ENCODE measurements at places on chromosomes 5 and 9.
A peak's percentile ranks its signal among the peaks of the same experiment; 100 is the strongest.

DNA sequence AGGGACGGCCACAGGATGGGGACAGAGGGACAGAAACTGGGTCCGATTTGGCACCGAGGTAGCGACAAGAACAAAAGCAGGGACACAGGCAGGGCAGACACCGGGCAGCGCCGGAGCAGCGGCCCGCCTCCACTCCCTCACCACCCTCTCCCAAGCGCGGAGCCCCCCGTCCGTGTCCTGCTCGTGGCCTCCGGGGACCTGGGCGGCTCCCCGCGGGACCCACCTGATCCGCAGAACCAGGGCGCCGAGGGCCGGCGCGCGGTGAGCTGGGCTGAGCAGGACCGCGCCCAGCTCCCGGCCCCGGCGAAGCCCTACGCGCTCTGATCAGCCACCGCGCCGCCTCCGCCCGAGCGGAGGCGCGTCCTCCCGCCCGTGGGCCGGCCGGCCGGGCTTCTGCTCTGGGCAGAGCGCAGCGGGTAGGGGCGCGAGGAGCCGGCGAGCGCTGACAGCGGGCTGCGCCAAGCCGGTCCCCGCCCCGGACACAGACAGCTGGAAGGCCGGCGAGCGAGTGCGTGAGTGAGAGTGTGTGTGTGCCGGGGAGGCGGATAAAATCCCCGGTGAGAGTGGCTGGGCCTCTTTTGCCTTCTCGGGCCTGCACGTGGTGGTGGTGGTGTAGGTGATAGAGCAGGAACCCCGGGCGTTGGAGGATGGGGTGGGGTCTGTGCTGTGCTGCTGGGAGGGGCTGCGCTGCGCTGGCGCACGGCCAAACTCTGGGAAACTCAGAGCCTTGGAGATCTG, at the start of gene GGTA1:
Gene GGTA1 (minus strand): TSS at position 418 of the 738 bp plus-strand sequence. CDS start 31,922 bp downstream, outside the sequence.
- peak; percentile 84 for DNase-seq

DNA sequence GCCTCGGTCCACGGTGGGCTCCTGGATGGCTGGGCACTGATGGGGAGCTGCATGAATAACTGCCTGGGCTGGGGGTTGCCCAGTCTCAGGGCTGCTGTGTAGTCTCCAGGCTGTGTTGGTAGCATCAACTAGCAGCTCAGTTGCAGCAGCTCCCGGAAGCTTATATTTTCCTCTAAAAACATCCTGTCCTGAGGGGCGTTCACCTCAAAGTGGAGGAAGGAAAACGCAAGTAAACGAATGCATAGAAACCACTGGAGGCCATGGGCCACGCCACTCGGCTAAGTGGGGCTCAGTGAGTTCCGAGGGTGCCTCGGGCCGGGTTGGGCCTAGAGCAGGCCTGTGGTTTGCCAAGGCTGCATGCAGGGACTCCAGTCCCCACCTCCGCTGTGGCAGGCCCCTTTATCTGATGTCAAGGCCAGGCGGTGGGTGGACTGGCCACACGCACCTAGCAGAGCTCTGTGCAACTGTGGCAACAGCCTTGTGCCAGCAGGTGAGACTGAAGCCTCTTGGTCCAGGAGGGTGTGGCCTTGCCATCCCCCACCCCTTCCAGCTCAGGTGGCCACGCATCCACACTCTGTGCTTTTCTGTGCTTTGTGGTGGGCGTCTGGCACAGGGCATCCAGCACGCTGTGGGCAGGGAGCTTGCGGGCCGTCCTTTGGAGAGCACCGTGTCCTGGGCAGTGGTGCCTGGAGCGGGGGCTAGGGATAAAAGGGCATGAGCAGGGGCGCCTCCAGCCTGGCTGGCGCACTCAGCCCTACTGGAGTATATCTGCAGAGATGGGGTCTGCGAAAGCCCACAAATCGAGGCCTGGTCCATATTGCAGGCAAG, 15.1 kb downstream of the TCF7 start:
- no peak for DNase-seq

- no peak for DNase-seq
Observed at GRCh38 chr9:36728651-36729520, 156.2 kb downstream of the MELK start.

DNA sequence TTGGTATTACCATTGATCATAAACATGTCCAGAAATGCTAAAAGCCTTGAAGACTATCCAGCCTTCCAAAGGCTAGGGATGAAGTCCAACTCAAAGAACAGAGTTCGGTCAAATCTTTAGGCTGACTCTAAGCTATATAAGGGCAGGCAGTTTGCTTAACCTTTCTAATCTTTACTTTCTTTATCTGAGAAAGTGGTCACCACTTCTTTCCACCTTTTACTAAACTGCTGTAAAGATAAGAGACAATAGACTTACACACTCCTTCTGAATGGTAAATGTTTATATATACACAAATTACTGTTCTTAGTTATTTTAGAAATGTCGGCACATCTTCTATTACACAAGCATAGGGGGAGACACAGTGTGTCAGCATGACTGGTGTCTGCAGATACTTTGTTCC, 100.4 kb downstream of the NREP start:
- no peak for DNase-seq

DNA sequence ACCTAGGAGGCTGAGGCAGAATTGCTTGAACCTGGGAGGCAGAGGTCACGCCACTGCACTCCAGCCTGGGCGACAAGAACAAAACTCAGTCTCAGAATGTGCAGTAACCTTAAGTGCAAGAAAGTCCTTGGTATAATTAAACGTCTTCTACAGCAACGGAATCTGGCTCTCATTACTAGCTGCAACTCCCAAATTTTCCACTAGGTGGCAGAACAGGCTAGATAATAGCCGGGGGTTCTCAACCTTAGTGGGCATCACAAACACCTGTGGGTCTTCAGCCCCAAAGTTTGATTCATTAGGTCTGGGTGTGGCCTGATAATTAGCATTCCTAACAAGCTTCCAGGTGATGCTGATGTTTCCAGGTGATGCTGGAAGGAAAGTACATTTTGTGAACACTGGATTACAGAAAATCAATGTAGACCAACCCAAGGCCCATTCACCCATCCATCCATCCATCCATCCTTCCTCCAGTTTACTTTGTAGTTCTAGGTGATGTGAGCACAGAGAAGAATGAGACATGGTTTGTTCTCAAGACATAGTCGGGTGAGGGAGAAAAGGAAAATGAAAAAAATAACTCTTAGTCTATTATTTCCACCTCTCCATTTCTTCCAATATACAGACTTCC, 37.3 kb downstream of the FBXW2 start:
- DNase-seq = peak; percentile 56

GRCh38 chr9:24413651-24414050, 132.0 kb downstream of the IZUMO3 start:
- no peak for DNase-seq

DNA sequence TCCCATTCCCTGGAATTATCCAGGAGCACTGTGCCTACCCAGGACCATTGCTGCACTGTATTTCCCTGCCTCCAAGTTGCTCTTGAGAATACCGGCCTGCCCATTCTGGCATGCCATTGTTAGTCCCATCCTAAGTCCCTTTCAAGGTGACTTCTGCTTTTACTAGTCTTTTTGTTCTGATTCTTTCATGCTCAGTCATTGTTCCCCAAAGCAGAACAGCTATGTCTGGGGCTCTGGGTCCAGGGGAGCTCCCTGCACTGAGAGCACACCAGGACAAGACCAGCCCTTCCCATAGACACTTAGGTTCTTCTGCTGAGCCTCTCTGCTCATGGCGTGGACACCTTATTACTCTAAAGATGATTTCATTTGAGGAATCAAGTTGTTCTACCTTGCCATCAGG, 388.9 kb upstream of the KLF4 start:
- DNase-seq = no peak

- no peak for DNase-seq
Observed at GRCh38 chr9:336039-336438, 121.4 kb downstream of the DOCK8 start.

DNA sequence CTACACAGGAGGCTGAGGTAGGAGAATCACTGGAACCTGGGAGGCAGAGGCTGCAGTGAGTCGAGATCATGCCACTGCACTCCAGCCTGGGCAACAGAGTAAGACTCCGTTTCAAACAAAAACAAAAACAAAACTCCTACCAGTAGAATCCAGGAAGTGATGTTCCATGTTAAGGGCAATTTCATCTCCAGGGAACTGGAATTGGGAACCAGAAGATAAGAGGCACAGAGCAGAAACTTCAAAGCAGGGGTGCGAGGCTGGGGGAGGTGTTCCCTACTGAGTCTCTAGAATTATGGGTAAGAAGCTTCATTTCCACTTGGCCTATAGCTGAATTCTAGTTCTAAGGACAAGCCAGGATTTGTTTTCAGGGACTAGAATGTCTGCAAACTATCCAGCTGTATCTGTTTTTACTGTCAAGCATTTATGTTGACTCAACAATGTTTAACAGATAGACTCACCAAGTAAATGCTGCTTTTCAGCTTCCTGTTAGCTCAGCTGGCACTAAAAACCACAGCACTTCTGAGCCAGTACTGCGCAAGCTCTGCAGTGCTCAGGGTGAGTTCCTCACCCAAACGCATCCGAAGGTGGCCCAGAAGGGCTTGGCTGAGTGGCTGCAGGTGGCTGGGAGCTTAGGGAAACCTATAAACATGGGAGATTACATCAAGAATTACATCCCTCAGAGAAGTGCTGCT, 320.1 kb downstream of the MTRR start:
- DNase-seq = no peak

- no peak for DNase-seq
Observed at GRCh38 chr5:76175821-76176403, 92.7 kb downstream of the SV2C start.

DNA sequence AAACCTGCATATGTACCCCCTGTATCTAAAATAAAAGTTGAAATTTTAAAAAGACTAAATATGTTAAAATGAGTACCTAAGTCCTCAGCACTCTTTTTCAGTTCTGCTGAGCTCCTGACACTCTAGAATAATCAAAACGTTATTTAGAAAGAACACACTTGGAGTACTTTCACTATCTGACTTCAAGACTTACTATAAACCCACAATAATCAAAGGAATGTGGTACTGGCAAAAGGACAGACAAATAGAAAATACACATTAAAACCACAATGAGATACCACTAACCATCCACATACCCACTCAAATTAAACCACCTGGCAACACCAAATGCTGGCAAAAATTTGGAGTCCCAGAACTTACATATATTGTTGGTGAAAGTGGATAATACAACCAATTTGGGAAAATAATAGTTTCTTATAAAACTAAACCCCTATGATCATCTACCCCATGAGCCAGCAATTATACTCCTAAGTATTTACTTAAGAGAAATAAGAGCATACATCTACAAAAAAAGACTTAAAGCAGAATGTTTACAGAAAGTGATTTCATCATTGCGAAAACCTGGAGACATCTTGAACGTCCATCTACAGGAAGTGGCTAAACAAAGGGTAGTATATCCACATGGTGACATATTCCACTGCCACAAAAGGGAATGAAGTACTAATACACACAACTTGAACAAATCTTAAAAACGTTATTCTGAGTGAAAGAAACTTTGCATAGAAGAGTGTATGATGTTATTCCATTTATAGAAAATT, 12.8 kb upstream of the PRSS3 start:
- no peak for DNase-seq

DNA sequence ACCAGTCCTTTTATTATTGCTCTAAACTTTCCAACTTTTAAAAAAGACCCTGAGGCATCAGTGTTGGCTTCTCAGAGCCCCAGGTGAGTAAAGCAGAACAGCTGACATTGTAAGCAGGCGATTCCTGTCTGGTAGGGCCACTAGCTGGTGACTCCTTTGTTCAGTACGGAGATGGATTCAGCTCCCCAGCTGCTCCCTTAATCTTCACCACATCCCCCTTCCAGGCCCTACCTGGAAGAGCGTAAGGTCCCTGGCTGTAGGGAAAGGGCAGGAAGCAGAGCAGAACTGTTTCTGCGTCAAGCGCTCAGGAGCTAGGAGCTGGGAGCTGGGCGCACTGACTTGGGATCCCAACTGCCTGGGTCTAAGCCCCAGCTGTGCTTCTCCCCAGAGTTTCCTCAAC, 203.7 kb upstream of the TAS2R1 start:
- DNase-seq = no peak

GRCh38 chr9:16514131-16514530, 356.3 kb downstream of the BNC2 start:
- no peak for DNase-seq

GRCh38 chr9:81636255-81636599, 53.1 kb downstream of the TLE1 start:
- no peak for DNase-seq

- DNase-seq = no peak
Observed at GRCh38 chr5:176606032-176606431, 3.9 kb downstream of the GPRIN1 start.

DNA sequence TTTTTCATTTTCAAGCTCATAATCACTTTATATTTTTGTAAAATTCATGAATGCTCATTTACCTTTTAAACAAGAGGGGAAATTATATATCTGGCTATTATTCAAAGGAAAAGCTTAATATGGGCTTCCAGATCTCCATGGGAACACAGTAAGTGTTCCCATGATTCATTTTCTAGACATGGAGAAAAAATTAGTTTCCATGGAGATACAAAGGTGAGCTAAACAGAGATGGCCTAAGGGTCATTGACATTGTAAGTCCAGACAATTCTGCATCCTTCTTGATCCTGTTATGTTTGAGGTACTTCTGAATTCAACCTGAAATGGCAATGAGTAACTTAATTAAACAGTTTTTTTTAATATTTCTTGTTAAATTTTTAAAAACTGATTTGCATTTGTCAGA, 341.4 kb upstream of the PRR16 start:
- DNase-seq = no peak

- DNase-seq = no peak
Observed at GRCh38 chr5:169667896-169668674, 31.0 kb downstream of the DOCK2 start.

DNA sequence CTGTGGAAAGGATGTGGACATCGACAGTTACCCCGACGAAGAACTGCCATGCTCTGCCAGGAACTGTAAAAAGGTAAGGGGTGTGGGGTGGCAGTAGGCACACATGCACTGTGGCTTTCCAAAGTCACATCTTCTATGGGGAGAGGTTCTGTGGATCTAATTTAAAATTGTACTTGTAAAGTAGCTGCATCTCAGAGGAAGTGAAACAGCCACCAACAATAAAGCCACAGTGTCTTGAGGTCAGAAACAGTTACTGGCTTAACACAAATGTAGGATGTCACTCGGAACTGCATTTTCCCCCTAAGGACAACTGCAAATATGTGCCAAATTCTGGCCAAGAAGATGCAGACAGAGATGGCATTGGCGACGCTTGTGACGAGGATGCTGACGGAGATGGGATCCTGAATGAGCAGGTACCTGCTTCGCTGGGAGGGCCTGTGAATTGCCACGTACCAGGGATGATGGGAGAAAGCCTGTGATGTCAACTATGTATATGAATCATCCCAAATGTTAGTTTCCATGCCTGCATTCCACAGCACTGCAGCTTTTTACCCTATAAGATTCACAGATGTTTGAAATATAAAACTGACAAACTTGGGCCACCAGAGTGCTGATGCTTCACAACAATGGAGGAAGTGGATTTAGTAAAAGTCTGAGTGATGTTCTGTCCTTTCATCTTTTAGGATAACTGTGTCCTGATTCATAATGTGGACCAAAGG, 35.3 kb downstream of the THBS4 start:
- DNase-seq = no peak

GRCh38 chr9:132557159-132557558, 25.2 kb upstream of the BARHL1 start:
- no peak for DNase-seq
